ENCODE measurements at places on chromosomes 3 and 15. TPM values are rescaled to one million over a fixed set of nuclear protein-coding genes. Genes with fewer than 3 reads are reported as not detected.

TRPC1 gene
- 11.6 TPM for total RNA-seq

DNA sequence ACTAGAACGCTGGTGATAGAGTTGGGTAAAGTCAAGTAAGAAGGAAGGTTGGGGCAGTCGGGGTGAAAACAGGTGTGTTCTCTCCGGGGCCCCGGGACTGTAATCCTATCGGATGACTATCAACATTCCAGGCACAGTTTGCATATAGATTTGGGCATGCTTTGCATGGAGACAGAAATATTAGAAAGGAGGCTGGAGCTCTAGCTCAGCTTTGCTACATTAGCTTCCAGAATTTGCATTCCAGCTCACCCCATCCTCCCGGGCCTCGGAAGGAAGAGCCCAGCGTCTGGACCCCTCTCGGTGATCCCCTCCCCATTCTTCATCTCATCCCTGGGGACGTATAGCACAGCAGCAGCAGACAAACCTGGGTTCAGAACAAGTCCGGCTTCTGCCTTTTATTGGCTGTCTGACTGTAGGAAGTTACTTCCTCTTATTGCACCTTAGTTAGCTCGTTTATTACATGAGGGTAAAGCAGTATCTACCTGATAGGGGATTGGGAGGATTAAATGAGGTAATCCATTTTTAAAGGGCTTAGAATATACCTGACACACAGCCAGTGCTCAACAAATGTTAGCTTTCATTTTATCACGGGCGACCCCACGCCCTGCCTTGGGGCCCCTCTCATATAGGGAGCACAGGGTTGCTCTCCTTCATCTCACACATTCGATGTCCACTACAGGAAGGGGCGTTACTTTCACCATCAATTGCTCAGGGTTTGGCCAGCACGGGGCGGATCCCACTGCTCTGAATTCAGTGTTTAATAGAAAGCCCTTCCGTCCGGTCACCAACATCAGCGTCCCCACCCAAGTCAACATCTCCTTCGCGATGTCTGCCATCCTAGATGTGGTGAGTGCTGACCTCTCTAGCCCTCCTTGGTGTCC is 3.2 kb downstream of the HTR3E start:
- no peak overlapping the region for H3K27ac ChIP-seq
- peaks cover 4% of the 10 kb centered on the region for H3K27me3 ChIP-seq
- no peak for DNase-seq
- H3K4me1 ChIP-seq, result no peaks in the 10 kb centered on the region
- H3K36me3 ChIP-seq, result no peaks in the 10 kb centered on the region
- no peak overlapping the region for H3K4me3 ChIP-seq

DNA sequence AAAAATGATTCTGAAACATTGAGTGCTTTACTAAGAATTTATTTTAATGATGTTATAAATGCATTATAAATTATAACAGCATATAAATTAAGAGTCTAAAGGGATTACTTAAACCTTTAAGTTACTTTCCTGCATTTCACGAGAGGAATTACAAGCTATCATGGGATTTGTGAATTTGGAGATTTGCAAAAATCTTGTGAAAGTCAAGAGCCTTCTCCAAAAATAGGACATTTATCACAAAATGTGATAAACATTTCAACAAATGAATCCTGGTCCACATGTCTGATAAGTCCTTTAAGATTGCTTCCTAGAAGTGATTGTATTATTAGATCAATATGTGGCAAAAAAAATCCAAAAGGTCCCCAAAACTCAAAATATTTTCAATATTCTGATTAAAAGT is 154.5 kb downstream of the ATP8B4 start:
- no peaks in the 10 kb centered on the region for H3K27me3 ChIP-seq
- H3K4me1 ChIP-seq, result no peaks in the 10 kb centered on the region

GRCh38 chr3:59572106-59572505 is 522.3 kb upstream of the CFAP20DC start:
- no peaks in the 10 kb centered on the region for H3K36me3 ChIP-seq
- H3K27me3 ChIP-seq, result no peaks in the 10 kb centered on the region
- no peak for DNase-seq
- H3K4me1 ChIP-seq, result peaks cover 3% of the 10 kb centered on the region

TMIE gene
- total RNA-seq, result 0.72 TPM

GRCh38 chr15:70200511-70201424 is 103.1 kb upstream of the TLE3 start:
- no peak overlapping the region for H3K4me3 ChIP-seq
- DNase-seq, result no peak
- H3K27me3 ChIP-seq, result no peaks in the 10 kb centered on the region
- no peaks in the 10 kb centered on the region for H3K36me3 ChIP-seq
- no peak overlapping the region for H3K27ac ChIP-seq
- H3K4me1 ChIP-seq, result peaks cover 10% of the 10 kb centered on the region

DNA sequence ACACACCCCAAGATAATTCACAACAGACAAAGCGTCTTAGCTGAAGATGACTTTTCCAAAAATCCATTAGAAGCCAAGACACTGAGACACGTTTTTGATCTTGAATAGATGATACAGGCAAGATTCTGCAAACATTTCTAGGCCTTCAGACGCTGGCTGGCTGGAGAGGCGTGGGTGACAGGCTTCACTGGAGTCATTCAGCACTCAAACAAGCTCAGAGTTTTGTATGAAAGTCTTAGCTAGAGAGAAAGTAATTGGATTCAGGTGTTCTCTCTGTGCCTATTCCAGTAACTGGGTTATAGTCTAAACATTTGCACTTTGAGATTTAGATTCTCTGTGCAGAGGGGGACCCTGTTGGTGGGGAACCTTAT is 147.7 kb upstream of the BHLHE40 start:
- H3K36me3 ChIP-seq, result no peaks in the 10 kb centered on the region
- H3K27me3 ChIP-seq, result no peaks in the 10 kb centered on the region
- peak overlapping the region; percentile 79 for H3K27ac ChIP-seq
- H3K4me3 ChIP-seq, result no peak overlapping the region
